ENCODE measurements at places on chromosomes 6 and 20.

- DNase-seq, result no peak
These were observed 145.4 kb downstream of the DST start for GRCh38 chr6:56497240-56497639.

DNA sequence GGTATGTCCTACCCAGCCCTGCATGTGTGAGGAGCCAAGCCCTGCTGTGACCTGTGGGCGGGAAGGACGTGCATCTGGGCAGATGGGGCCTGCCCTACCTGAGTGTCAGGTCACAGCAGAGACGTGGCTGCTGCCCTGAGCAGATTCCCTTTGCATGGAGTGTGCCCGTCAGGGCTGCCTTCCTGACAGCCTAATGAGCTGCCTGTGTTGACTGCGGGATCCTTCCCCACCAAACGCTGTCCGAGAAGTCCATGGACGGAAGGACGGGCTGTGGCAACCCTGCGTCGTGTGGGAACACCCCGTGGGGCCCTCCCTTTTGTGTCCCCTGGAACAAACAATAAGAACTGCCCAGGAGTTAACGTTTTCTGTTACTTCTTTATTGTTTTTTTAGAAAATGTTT is 343.2 kb downstream of the CDH4 start:
- DNase-seq, result no peak

- DNase-seq, result no peak
These were observed 4.2 kb downstream of the SASH1 start for GRCh38 chr6:148346681-148347440.

GRCh38 chr6:111841822-111842221 is 31.4 kb downstream of the FYN start:
- peak; percentile 49 for DNase-seq

GRCh38 chr6:36169023-36170007 is 27.2 kb upstream of the BRPF3 start:
- no peak for DNase-seq

- no peak for DNase-seq
These were observed 17.7 kb downstream of the RAB22A start for GRCh38 chr20:58327211-58327610.

GRCh38 chr20:57388953-57389694 is 2.1 kb upstream of the RBM38 start:
- DNase-seq, result peak; percentile 67

All from activated naive CD4-positive, alpha-beta T cell treated with Interleukin-2 at 50 U/mL for 16 hours (primary cell).